Spleen (tissue), 13 donors: ENCODE measurements at places on chromosomes 6 and 20.

GRCh38 chr20:50920997-50921396 is 10.2 kb downstream of the ADNP start:
- DNase-seq, result no peak
- no peaks in the 10 kb centered on the region for H3K27me3 ChIP-seq
- H3K36me3 ChIP-seq, result no peaks in the 10 kb centered on the region

DNA sequence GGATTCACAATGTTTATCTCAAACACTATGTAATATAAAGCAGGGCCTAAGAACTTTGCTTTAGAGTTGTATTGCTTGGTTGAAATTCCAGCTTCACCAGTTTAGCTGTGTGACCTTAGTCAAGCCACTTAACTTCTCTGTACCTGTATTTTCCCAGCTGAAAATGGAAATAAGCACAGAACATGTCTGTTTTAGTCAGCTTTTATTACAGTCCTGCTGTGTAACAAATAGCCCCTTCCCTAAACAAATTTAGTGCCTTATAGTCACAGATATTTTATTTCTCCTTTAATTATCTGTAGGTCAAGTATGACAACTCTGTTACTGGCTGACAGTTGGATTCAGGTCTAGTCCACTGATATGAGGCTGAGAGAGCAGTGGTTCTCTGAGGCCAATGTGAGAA is 56.0 kb upstream of the JAG1 start:
- no peaks in the 10 kb centered on the region for H3K27me3 ChIP-seq
- no peaks in the 10 kb centered on the region for H3K4me1 ChIP-seq
- H3K36me3 ChIP-seq, result no peaks in the 10 kb centered on the region
- no peak overlapping the region for H3K27ac ChIP-seq
- no peak overlapping the region for H3K4me3 ChIP-seq
- no peak for DNase-seq

- peaks cover 42% of the 10 kb centered on the region for H3K27me3 ChIP-seq
- no peak overlapping the region for H3K27ac ChIP-seq
- H3K4me1 ChIP-seq, result no peaks in the 10 kb centered on the region
- no peak overlapping the region for H3K4me3 ChIP-seq
- no peaks in the 10 kb centered on the region for H3K36me3 ChIP-seq
Observed at GRCh38 chr20:48492015-48492714, 335.6 kb downstream of the PREX1 start.

DNA sequence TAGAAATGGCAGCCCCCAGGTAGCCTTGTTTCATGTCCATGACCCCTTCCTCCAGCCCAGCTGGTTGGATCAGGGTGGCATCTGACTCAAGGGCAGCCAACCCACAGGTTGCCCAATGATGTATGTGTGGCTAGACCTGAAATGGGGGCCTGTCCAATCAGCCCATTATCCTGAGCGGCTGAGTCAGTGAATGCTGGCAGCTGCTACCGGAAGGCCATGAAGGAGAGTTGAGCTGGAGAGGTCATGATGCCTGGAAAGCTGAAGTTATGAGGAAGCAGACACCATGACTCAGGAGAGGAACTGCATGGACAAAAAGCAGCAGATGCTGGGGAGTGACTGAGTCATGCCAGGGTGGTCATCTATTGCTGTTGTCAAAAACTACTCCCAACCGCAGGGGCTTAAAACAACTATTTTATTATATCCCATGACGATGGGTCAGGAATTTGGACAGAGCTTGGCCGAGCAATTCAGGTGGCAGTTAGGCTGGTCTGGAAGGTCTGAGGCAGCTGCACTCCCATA is 67.3 kb downstream of the MDGA1 start:
- no peak for DNase-seq
- no peaks in the 10 kb centered on the region for H3K36me3 ChIP-seq
- no peak overlapping the region for H3K4me3 ChIP-seq
- no peak overlapping the region for H3K27ac ChIP-seq

- no peaks in the 10 kb centered on the region for H3K27me3 ChIP-seq
- H3K27ac ChIP-seq, result no peak overlapping the region
- no peaks in the 10 kb centered on the region for H3K4me1 ChIP-seq
- no peak overlapping the region for H3K4me3 ChIP-seq
- H3K36me3 ChIP-seq, result no peaks in the 10 kb centered on the region
Observed at GRCh38 chr6:8844968-8845367, 409.6 kb upstream of the SLC35B3 start.

GRCh38 chr6:16383607-16384206 is 145.3 kb downstream of the GMPR start:
- H3K4me1 ChIP-seq, result no peaks in the 10 kb centered on the region
- H3K36me3 ChIP-seq, result peaks cover 21% of the 10 kb centered on the region
- no peak overlapping the region for H3K27ac ChIP-seq
- no peak for DNase-seq

- no peak for DNase-seq
- H3K27me3 ChIP-seq, result no peaks in the 10 kb centered on the region
- H3K36me3 ChIP-seq, result no peaks in the 10 kb centered on the region
- H3K4me3 ChIP-seq, result no peak overlapping the region
- H3K27ac ChIP-seq, result no peak overlapping the region
- no peaks in the 10 kb centered on the region for H3K4me1 ChIP-seq
Observed at GRCh38 chr6:138857775-138858174, 61.9 kb downstream of the ECT2L start.

DNA sequence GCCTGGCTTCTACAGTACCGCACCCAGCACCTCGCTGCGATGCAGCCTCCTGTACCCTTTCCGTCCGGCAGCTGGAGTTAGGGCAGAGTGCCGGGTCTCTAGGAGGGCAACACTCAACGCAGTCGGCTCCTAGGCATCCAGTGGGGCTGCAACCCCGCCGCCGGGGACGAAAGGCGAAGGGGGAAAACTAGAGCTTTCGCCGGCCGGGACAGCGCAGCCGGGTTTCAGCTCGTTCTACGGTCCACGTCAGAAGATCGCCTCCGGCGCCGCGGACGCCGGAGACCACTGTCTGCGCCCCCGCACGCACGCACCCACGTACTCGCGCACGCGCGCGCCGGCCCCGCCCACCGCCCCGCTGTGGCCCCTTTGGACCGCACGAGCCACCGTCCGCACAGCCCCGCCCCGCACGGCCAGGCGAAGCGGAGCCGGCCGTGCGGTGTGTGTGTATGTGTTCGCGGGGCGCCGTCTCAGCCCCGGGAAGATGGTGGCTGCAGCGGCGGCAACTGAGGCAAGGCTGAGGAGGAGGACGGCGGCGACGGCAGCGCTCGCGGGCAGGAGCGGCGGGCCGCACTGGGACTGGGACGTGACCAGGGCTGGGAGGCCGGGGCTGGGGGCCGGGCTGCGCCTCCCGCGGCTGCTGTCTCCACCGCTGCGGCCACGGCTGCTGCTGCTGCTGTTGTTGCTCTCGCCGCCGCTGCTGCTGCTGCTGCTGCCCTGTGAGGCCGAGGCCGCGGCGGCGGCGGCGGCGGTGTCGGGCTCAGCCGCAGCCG is at the start of gene ATRN:
Gene ATRN (plus strand): TSS at position 392 of the 770 bp plus-strand sequence. CDS start 90 bp downstream, at position 482.
- peak within 1 kb of the TSS; percentile 98 for H3K4me3 ChIP-seq
- no peaks in the 10 kb centered on the region for H3K27me3 ChIP-seq
- peak; percentile 97 for DNase-seq
- peaks cover 49% of the 10 kb centered on the region for H3K4me1 ChIP-seq

DNA sequence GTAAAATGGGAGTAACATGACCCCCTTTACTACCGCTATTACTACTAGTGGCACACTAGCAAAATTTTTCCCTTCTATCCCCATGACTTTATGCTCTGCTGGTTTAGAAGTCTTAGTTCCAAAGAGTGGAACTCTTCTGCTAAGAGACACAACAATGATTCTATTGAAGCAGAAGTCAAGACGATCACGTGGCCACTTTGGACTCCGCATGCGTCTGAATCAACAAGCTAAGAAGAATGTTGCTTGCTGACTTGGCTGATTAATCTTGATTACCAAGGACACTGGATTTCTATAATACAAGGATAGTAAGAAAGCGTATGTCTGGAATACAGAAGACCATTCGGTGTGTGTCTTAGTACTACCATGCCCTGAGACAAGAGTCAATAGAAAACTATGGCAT is 244.7 kb upstream of the BTBD3 start:
- H3K36me3 ChIP-seq, result no peaks in the 10 kb centered on the region
- no peak overlapping the region for H3K27ac ChIP-seq
- DNase-seq, result no peak
- H3K27me3 ChIP-seq, result no peaks in the 10 kb centered on the region
- no peaks in the 10 kb centered on the region for H3K4me1 ChIP-seq
- H3K4me3 ChIP-seq, result no peak overlapping the region

- H3K4me3 ChIP-seq, result no peak overlapping the region
- no peaks in the 10 kb centered on the region for H3K4me1 ChIP-seq
- H3K27me3 ChIP-seq, result no peaks in the 10 kb centered on the region
- peaks cover 100% of the 10 kb centered on the region for H3K36me3 ChIP-seq
- DNase-seq, result no peak
Observed at GRCh38 chr6:31639043-31639442, 13.4 kb downstream of the BAG6 start.
